Sciatic nerve (tissue), 2 donors: ENCODE measurements at places on chromosomes 7 and 10. TPM values are rescaled to one million over a fixed set of nuclear protein-coding genes. Genes with fewer than 3 reads are reported as not detected.

Gene MOGAT3
- not detected for total RNA-seq

Gene ADRB1
- 0.76 TPM for total RNA-seq

Gene KCP
- total RNA-seq, result 1.8 TPM

Gene FRMD4A
- total RNA-seq, result 98.0 TPM

Gene EPHB4
- total RNA-seq, result 49.5 TPM

Gene NANOS1
- total RNA-seq, result 3.5 TPM

Gene PURB
- 27.6 TPM for total RNA-seq

Gene BLNK
- 13.1 TPM for total RNA-seq

Gene PLXNA4
- 9.0 TPM for total RNA-seq

Gene KIF5B
- 125 TPM for total RNA-seq

Gene FOXI2
- 0.40 TPM for total RNA-seq

Gene AKR1C2
- 97.9 TPM for total RNA-seq

Gene CREB5
- 20.1 TPM for total RNA-seq

Gene PKD1L1
- 1.5 TPM for total RNA-seq

Gene SFRP4
- total RNA-seq, result 261 TPM

Gene ZSWIM8
- 99.1 TPM for total RNA-seq

Gene CAV1
- total RNA-seq, result 353 TPM

Gene MBLAC1
- 2.5 TPM for total RNA-seq

Gene SPDYE17
- not detected for total RNA-seq

Gene LIPF
- not detected for total RNA-seq

Gene PLA2G12B
- total RNA-seq, result not detected

Gene NT5C3A
- 27.9 TPM for total RNA-seq

Gene FEZF1
- total RNA-seq, result not detected

Gene TBXAS1
- total RNA-seq, result 19.1 TPM

Gene PTF1A
- not detected for total RNA-seq

Gene CALML3
- not detected for total RNA-seq
